Fibroblast of the conjunctiva (primary cell): ENCODE measurements at places on chromosomes 2 and 18.

DNA sequence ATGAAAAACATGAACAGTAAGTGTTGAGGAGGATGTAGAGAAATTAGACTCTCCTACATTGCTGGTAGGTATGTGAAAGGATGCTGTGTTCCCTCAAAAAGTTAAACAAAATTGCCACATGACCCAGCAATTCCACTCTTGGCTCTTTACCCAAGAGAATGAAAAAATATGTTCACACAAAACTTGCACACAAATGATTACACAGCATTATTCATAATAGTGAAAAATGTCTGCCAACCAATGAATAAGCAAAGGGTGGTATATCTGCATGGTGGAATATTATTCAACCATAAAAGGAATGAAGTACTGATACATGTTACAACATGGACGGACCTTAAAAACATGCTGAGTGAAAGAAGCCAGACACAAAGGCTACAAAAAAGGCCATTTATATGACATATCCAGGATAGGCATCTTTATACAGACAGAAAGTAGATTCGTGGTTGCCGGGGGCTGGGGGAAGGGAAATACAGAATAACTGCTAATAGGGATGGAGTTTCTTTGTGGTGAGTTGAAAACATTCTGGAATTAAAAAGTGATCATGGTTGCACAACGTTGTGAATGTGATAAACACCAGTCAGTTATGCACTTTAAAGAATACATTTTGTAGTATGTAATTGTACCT lies 85.4 kb upstream of the MYO3B start:
- DNase-seq = no peak

GRCh38 chr2:152920846-152921245 lies 202.4 kb downstream of the ARL6IP6 start:
- no peak for DNase-seq

DNA sequence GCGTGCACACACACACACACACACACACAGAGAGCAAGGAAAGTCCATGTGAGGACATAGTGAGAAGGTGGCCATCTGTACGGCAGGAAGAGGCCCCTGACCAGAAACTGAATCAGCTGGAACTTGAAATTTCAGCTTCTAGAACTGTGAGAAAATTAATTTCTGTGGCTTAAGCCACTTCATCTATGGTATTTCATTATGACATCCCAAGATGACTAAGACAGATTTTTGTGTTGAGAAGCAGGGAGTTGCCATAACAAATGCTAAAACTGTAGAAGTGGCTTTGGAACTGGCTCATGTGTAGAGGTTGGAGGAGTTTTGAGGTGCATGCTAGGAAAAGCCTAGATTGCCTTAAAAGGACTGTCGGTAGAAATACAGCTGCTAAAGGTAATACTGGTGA lies 63.4 kb upstream of the ZBTB7C start:
- no peak for DNase-seq

- DNase-seq = no peak
These were observed 141.0 kb downstream of the UXS1 start for GRCh38 chr2:106053116-106053515.

DNA sequence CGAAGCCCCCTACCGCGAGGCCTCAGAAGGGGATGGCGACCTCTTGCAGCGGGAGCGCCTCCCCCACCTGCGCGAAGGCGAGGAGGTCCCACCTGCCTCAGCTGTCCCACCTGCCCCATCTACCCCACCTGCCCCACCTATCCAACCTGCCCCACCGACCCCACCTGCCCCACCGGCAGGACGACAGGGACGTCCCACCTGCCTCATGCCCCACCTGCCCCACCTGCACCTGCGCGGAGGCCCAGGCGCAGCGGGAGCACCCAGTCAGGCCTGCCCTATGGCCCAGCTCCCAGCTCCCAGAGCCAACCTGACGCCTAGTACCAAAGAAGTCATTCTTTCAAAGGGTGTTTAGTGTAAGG lies 489.1 kb upstream of the SMIM21 start:
- DNase-seq = no peak

DNA sequence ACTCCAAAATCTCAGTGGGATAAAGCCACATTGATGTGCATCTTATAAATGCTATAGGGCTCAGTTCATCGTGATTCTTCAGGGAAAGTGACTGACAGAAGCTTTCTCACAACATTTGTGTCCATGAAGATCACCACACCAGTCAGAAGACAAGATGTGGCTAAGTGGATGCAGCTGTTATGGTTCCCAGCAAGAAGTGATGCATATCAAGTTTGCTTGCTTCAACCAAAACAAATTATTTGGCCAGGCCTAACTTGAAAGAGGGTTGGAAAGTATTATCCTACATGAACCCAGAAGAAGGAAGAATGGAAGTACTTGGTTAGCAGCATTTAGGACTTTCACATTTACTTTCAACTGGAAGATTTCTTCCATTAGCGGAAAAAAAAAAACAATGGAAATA lies 210.0 kb upstream of the ACVR2A start:
- no peak for DNase-seq

DNA sequence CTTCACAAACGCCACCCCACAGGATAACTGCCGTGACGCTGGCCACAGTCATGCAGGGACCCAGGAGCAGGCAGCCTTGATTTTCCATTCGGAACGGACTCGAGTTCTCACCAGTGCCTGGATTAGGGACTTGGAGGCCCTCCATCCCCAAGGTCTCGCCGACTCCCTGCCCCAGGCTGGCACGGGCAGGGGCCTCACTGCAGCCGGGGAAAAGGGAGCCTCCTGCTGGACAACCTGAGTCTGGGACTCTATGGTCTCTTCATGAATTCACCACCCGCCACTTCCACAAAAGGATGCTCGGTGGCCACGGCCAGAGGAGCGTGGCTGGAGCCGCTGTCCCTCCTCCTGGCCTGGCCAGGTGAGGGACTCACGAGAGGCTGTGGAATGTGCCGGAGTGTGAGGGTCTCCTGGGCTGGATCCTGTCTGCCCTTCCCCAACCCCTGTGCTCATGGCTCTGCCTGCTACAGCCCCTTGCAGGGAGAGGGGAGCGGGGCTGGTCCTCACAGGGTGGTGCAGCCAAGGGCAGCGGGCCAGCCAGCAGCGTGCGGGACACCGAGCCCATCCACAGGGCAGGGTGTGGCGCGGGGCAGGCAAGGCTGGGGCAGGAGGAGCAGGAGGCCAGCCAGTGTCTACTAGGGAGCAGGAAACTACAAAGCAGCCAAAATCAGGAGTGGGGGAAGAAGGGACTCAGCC lies 42.3 kb downstream of the AQP12A start:
- no peak for DNase-seq

DNA sequence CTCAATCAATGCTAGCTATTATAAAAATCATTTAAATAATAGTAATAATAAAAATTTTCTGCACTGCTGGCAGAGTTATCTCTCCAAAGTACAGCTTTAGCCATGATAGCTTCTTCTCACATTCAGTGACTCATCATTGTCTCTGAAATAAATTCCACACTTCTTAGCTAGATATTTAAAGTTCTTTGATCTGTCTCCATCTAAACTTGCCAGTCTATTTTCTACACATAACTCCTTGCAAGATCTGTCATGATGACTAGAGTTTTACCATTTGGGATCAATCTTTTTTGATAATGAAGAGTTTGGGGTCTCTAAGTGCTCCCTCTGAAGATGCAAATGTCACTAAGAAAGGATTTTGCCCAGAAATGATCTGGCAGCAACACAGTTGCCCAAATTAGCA lies 155.4 kb upstream of the LHCGR start:
- DNase-seq = no peak

DNA sequence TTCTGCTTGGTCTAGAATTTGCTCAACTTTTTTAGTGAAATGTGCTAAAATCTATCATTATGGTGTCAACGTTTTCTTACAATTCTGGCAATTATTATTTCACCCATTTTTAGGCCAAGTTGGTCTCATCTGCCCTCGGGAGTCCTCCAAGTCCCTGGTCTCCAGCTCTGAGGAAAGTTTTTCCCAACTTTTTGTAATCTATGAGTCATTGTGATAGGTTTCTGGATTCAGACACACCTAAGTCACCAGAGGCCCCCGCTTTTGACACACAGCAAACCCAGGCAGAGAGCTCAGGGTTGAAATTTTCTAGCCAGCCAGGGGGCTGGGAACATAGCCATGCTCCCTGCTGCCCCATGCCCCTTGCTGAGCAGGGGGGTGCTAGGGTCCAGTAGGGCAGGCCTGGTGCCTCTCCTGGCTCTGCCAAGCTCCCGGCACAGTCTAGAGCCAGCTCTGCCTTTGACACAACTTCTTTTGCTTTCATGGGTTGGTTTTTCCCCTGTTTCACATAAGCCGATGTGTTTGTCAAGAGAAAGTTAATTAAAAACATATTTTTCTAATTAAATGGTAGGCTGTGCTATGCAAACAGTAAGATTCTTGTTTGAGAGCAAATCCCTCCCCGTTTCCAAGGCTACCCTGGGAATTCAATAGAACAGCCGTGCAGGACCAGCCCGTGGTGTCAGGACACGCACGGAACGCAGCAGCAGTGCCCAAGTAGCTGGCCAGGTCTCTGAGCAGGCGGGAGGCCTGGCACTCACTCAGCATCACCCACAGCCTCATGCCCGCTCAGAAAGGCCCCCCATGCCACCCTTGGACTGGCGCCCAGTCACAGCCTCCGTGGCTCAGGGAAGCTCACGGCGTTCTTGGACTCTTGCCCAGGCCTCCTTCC lies 25.5 kb upstream of the SNED1 start:
- peak; percentile 70 for DNase-seq

GRCh38 chr2:240630771-240631547 lies 5.7 kb downstream of the GPR35 start:
- no peak for DNase-seq

DNA sequence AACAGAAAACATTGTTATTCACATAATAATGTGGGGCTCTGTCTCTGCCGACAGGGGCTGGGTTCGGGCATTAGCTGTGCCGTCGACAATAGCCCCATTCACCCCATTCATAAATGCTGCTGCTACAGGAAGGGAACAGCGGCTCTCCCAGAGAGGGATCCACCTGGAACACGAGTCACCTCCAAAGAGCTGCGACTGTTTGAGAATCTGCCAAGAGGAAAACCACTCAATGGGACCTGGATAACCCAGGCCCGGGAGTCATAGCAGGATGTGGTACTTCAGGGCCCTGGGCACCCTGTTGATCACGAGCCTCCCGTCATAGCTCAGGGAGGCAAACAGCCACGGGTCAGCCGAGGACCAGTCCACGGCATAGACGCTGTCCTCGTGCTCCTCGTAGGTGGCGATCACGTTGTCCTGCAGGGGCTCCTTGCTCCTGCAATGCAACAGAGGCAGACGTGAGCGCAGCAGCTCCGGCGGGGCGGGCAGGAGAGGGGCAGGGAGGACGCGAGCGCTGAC lies 188.5 kb downstream of the EIPR1 start:
- DNase-seq = no peak

DNA sequence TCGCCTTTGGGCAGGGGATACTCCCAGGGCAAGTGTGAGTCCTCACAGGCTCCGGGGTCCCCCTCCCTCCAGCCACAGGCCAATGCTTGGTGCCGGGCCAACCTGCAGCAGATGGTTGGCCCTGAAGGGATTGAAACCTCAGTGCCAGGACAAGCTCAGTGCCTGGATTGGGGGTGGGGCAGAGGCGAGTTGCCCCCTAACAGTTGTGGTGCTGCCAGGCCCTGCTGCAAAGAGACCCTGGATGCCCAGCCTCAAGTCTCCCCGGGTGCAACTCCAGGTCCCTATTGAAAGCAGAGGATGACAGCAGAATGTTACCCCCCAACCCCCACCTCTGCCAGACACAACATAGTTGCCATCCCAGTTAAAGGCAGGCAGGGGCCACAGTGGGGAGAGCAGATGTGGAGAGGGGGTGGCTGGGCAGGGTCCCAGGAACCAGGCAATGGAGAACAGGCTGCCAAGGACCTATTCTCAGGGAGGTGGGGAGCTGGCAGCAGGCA lies 9.5 kb upstream of the RNF103 start:
- no peak for DNase-seq

- DNase-seq = no peak
These were observed 22.2 kb upstream of the GPR55 start for GRCh38 chr2:230947235-230947576.

DNA sequence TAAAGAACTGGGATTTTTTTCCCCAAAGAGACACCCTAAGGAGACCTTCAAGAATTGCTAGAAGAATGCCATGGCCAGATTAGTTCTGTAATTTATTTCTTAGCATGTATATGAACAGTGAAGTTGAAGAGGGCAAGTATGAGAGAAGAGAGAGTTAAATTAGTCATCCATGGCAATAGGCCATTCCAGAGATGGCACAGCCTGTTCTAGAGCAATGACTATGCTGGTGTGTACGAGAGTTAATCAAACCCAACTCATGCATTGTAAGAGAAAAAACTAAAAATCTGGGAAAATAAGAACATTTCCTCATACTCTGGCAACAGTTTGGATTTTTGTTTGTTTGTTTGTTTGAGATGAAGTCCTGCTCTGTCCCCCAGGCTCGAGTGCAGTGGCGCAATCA lies 112.1 kb upstream of the PIK3C3 start:
- DNase-seq = no peak

- DNase-seq = no peak
These were observed 14.6 kb upstream of the KYNU start for GRCh38 chr2:142862847-142863246.

DNA sequence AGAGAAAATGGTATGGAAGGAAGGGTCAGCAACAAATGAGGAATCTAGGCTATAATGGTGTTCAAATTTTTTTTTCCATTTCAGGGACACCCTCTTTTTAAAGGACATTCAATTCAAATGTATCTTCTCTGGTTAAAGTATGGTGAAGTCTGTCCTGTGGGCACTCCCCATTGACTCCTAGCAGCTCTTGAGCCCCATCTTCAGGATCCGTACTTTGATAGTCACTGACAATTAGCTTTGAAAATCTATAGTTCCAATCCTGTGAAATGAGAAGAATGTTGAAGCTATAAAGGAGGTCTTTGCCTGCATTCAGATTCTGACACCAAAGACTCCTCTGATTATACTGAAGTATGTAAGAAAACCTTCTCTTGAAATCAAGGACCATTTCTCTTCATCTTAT lies 43.3 kb downstream of the KCNH7 start:
- DNase-seq = no peak

DNA sequence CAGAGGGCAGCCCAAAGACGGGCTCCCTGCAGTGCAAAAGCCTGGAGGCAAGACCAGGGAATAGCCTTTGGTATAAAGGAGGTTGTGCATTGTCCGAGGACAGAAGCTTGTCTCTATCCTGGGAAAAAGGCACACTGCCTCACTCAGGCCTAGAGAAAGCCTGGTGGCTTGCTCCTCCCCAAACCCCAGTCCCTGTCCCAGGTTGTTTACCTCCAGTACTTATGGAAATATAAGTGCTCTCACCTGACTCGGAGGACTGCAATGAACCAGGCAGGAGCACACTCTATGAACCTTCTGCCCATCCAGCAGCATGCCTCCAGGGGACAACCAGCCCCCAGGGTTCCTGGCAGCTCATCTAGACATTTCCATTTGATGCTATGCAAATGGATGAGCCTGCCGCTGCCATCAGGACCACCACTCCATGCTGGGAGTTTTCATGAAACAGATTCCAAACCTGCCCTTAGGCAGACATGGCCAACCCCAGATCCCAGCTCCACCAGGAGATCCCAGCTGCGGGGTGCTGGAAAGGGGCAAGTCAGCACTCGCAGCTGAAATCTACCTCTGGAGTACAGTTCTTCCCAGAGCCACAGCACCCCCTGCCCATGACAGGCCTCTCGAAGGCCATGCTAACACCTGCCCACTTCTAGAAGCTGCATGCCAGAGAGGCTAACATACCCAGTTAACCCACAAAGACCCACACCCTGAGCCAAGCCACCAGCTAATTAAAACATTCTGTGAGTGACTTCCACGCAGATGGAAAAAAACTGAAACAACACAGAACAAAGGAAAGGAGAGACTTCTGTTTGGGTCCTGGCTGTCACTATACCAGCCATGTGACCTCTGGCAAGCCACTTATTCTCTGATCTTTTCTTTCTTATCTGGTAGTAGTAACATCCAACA lies 101.7 kb downstream of the TTC32 start:
- no peak for DNase-seq

- DNase-seq = no peak
These were observed 374.6 kb downstream of the PTH2R start for GRCh38 chr2:208781166-208781565.
